ENCODE measurements at places on chromosomes 6 and 20.

GRCh38 chr6:2369606-2370005 lies 124.2 kb upstream of the GMDS start:
- DNase-seq = no peak

DNA sequence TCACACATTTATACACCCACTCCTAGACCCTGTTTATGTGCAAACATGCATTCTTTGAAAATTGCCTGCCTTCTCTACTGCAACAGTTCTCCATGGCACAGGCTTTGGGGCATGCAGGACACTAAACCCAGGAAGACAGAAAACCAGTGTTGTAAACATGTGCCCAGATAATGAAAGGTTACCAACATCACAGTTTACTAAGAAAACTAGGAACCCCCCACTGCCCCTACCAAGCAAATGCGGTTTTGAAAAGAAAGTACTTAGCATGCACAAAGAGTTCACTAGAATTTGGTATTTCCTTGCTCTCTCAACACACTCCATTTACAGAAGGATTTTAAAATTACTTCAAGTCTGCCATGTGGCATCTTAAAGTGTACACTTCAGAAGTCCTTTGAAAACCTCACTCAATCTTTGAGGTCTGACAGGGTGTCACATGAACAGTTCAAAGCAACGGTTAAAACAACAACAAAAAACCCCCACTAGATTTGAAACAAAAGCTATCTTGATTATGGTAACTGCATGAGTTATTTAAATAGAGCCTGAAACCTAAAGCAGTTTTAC lies 245.0 kb downstream of the GMPR start:
- DNase-seq = no peak

DNA sequence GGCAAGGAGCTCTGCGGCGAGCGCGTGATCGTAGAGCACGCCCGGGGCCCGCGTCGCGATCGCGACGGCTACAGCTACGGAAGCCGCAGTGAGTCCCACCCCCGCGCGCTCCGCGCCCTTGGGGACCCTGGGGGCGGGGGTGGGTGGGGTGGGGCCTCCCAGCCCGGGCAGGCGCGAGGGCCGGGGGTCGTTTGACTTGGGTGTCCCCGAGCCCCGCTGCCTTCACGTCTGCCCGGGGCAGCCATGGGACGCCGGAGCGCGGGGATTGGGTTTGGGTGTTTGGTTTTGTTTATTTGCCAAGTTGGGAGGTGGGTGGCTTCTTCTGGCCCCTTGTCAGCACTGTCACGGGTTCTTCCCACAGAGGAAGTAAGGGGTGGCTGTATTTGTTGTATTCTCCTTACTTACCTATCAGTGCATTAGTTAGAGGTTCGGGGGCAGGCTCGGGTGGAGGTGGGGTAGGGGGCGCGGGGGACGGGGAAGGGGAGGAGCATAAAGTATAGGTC lies 777 bp downstream of the SRSF6 start:
- DNase-seq = no peak

GRCh38 chr6:6724539-6725467 lies 136.3 kb downstream of the LY86 start:
- peak; percentile 53 for DNase-seq

DNA sequence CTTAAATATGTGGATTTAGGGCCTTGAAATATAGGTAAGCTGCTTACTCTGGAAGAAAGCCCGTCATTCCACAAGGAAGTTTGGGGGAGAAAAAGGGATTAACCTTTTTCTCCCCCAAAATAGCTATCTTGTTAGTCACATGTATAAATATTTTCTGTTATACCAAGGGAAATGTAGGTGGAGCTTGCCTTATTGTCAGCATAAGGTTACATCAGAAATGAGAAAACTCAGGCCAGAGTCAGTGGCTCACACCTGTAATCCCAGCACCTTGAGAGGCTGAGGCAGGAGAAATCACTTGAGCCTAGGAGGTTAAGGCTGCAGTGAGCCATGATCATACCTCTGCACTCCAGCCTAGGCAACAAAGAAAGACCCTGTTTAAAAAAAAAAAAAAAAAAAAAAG lies 129.9 kb downstream of the LRFN2 start:
- no peak for DNase-seq

DNA sequence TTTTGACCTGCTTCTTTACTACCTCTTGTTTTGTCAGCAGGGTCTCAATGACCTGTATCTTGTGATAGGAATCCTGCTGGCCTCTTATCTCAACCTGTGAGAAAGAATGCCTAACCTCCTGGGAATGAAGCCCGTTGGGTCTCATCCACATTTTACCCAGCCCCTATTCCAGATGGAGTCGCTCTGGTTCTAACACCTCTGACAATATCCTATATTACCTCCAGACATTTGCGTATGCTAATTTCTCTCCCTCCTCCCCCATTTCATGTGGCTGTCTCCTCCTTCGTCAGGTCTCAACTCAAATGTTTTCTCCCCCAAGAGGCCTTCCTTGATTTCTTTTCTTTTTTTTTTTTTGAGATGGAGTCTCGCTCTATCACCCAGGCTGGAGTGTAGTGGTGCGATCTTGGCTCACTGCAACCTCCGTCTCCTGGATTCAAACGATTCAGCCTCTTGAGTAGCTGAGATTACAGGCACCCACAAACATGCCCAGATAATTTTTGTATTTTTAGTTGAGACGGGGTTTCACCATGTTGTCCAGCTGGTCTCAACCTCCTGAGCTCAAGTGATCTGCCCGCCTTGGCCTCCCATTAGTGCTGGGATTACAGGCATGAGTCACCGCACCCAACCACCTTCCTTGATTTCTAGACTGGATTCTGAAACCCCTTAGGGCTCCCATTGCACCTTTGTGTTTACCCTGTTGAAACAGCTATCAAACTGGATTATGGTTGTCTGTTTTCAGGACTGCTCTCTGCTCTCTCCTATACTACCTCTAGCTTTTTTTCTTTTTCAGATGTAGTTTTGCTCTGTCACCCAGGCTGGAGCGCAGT lies 49.5 kb upstream of the B4GALT5 start:
- no peak for DNase-seq

- no peak for DNase-seq
Observed at GRCh38 chr6:163897669-163898068, 483.2 kb downstream of the QKI start.

DNA sequence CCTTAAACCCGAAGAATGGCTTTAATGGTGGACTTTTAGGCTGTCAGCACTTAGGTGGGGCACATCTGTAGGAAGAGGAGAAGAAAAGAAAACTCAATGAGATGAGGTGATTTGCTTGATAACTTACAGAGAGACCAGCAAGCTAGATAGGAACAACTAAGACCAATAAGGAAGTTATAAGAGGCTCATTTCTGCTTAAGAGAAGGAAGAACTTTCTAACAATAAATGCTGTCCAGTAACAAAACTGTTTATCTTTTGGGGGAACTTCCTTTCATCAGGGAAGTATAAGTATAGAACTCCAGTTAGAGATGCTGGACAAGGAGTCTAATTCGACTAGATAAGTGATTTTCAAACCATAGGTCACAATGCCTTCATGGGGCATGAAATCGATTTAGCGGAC lies 107.2 kb upstream of the SIRPA start:
- DNase-seq = no peak

GRCh38 chr6:19356692-19357091 lies 480.5 kb upstream of the ID4 start:
- DNase-seq = no peak

- DNase-seq = no peak
Observed at GRCh38 chr20:23152308-23152892, 66.3 kb upstream of the CD93 start.

GRCh38 chr6:1560281-1561058 lies 49.2 kb upstream of the FOXC1 start:
- no peak for DNase-seq

- DNase-seq = no peak
Observed at GRCh38 chr20:64229507-64230061, 26.0 kb upstream of the PCMTD2 start.

DNA sequence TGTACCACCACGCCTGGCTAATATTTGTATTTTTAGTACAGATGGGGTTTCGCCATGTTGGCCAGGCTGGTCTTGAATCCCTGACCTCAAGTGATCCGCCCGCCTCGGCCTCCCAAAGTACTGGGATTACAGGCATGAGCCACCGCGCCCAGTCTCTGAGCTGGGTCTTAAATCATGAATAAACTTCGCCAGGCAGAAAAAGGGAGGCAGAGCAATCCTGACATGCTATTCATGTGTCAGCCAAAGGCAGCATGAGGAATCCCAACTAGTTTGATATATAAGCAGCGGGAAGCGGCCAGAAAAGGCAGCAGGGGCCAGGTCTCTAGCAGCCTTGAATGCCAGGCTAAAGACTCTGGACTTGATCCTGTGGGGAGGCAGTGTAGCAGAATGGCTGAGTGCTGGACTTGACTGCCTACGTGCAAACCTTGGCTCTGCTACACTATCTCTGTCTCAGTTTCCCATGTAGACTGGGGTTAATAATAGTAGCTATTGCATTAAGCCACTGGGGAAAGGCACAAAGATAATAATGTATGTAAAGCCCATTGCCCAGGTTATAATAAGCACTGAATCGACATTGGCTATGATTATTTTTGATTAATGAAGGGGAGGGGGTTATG lies 1.8 kb downstream of the PROCR start:
- DNase-seq = no peak

GRCh38 chr20:48661575-48662455 lies 166.0 kb downstream of the PREX1 start:
- DNase-seq = no peak

GRCh38 chr6:99114769-99115406 lies 167.1 kb upstream of the FBXL4 start:
- DNase-seq = no peak

DNA sequence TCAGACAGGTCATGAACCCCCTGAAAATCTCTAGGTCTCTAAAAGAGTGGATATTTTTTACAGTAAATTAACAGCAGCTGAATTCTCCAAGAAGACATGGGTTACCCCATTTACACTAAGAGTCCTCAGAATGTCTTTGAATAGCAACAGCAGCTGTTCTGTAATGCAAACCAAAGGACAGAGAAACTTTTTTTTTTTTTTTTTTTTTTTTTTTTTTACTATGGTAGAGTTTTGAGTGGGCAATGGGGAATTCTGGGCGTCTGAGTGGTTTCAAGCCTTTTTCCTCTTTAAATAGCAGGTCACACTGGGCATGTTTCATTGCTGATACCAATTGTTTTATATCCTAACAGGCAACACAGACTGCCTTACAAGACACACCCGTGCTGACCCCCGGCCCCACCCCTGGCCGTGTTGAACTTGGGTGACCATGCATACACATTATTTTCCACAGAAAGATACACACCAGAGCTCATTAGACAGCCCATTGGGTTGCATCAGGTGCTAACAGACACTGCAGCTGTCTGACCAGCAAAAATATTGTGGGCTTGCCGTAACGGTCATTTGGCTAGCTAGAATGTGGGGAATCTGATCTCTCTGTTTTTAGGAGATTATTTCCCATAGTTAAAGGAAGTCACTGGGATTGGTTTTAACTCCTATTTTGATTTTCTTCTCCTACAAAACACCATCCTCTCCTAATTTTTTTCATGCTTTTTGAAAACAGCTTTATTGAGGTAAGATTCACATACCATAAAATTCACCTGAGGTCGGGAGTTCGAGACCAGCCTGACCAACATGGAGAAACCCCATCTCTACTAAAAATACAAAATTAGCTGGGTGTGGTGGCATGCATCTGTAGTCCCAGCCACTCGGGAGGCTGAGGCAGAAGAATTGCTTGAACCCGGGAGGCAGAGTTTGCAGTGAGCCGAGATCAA lies 26.7 kb upstream of the IRF4 start:
- DNase-seq = no peak

GRCh38 chr20:62738025-62738881 lies 29.6 kb downstream of the NTSR1 start:
- DNase-seq = peak; percentile 59

GRCh38 chr20:1874450-1875182 lies 20.6 kb upstream of the SIRPA start:
- DNase-seq = no peak

DNA sequence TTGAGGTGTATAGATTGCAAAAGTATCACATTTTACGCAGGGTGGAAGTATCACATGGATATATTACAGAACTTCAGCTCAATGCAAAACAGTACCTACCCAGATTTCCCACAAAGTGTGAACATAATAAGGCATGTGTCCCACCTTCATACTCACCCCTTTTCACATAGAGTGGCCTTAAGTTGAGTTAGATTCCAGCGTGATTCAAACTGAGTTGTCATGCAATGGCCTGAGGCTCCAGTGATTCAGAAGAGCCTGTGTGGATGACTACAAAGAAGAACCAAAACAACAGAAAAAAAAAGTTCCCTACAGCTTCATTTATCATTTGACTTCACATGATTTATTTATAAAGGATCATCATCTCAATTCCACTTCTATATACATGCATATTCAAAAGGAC lies 309.7 kb downstream of the SLC35F1 start:
- no peak for DNase-seq

- no peak for DNase-seq
Observed at GRCh38 chr6:166766769-166767168, 139.7 kb upstream of the RPS6KA2 start.

DNA sequence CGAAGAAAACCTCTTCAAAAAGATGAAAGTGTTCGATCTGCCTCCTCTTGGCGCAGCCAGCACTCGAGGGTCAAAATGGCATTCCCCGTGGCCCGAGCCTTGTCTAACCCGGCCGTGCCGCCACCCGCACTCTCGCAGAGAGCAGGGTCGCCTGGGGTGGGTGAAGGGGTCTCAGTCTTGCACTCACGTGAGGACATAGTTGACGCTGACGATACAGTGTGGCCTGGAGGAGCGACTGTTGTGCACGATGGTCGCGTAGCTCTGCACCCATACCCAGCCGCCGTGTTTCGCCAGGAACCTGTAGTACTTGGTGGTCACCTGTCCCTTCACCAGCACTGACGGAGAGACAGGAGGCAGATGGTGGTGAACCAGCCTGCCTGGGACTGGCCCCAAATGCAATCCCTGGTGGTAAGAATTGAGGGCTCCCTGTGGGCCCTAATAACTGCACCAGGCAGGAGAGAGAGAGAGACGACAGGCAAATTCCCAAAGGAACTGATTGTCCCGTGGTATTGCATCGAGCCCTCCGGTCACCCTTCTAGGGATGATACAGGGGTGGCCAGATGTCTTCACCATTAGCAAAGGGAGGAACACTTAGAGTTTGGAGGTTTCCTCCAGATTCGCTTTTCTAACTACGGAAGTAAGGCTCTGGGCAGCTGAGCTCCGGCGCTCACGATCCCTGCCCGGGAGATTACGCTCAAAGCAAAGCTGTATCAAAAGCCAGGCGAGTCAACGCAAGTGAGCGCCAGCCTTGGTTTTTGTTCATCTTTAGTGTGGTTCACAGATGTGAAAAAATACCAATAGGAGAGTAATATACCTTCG lies 17.4 kb downstream of the SIM1 start:
- no peak for DNase-seq

DNA sequence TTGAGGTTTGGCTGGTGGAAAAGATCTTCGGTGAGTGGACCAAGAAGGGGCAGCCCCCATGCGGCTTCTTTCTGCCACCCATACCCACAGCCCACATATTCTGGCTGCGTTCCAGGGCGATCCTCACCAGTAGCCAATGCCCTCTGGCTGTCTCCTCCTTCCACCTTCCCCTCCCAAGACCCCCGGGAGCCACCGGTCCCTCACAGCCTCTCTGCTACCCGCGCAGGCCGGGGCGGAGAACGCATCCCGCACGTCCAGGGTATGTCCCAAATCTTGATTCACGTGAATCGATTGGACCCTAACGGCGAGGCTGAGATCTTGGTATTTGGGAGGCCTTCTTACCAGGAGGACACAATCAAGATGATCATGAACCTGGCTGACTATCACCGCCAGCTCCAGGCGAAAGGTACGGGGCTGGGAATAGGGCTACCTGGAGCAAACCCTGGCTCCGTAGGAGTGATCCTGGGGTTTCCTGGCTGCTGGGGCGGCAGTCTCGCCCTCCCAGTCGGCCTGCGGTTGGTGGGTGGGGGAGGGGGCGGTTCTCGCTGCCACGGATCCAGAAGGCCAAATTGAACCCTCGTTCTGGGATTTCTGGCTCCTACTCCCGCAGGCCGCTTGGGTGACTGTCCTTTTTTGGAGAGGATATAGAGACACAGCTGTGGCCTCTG lies 545 bp downstream of the KHDC3L start:
- no peak for DNase-seq
